ENCODE measurements at places on chromosomes 4 and X.

- peak; percentile 48 for DNase-seq
Measured at GRCh38 chr4:183396227-183396637, 48.2 kb upstream of the CDKN2AIP start.

- DNase-seq, result no peak
Measured at GRCh38 chr4:158816955-158817354, 48.1 kb downstream of the FNIP2 start.

DNA sequence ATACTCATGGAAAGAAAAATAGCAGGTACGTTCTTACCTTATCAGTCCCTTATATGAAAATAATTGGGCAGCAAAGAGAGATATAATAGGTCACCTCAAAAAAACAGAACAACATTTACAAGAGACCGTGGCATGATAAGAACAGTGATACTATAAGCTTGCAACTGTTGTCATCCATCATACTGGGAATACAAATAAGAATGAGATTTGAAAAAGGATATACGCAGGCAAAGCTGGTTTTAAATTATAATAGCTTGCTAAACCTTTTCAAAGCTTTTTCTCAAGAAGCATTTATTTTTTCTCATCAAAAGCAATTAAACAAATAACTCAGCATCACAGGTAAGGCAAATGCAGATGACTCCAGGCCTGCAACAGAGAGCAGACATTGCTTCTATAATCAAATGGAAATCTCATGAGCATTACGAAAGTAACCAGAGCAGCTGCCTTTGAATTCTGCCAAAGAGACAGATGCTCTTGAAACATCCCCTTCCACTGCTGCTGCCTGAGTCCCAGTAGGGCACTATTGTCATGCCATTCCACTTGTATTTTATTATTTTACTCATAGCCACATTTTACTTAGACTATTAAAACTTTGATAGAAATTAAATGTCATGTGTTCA, 620.6 kb upstream of the GNPDA2 start:
- DNase-seq, result no peak

- no peak for DNase-seq
Measured at GRCh38 chr4:118221227-118221800, 131.5 kb downstream of the PRSS12 start.

DNA sequence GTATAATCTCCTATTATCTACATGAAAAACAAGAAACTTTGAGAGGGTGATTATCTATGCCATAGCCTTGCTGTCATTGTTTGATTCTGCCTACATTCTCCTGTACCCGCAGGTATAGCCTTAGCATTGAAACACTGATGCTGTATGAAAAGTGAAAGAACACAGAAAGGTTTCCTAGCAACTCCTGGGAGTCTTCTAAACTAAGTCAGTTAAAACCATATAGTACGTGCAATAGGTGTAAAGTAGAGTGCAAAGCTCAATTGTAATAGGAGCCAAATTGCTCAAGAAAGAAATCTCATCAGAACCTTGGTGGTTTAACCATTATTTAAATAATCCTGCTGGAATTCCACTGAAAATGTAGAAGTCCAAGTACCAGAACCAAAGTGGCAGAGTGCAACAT, 489.7 kb downstream of the PCDH10 start:
- no peak for DNase-seq

DNA sequence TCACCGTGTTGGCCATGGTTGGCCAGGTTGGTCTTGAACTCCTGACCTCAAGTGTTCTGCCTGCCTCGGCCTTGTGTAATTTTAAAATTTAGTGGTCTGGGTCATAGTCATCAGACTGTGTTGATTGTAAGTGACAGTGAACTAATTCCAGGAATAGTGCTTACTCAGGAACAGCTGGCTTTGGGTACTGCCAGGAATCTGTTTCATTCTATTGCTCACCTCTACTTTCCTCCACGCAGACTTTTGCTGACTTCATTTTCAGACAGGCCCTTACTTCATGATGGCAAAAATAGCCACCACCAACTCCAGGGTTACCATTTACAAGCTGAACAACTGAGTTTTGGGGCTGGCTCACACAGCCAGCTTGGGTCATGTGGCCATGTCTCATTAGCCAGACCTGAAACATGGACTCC, 54.6 kb downstream of the FNIP2 start:
- no peak for DNase-seq

GRCh38 chr4:86242677-86243076, 117.2 kb downstream of the MAPK10 start:
- no peak for DNase-seq

- DNase-seq, result no peak
Measured at GRCh38 chr4:82284475-82284857, 89.3 kb downstream of the HNRNPD start.

GRCh38 chr4:34679228-34679627, 1565.1 kb downstream of the ARAP2 start:
- DNase-seq, result no peak

- no peak for DNase-seq
Measured at GRCh38 chrX:4129626-4130025, 416.2 kb upstream of the PRKX start.

- DNase-seq, result no peak
Measured at GRCh38 chrX:153761863-153762262, 2.2 kb upstream of the PLXNB3 start.

DNA sequence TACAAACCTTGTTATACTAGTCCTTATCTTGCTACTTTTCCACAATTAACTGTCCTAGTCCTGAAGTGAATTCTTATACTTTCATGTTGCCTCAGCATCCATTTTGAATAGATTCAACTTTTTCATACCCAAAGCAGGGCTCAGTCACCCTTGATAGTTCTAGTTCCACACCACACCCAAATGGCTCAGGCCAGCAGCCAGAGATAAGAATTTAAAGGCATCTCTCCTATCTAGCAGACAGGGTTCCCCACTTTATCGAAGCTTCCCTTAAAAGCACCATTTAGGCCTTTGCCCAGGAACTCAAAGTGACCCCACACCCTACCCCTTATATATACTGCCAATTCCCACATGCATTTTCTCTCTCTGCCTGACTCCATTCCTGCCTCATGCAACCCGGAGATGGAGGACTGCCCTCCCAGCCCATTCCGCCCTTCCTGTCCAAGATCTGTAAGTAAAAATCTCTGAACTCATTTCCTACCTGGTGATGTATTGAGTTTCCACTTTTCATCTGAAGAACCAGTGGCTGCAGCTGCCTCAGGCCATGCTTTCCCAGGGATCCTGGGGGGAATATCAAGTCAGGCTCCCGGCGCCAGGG, 63.7 kb upstream of the TXK start:
- no peak for DNase-seq

GRCh38 chrX:12505127-12505526, 286.1 kb upstream of the PRPS2 start:
- no peak for DNase-seq

DNA sequence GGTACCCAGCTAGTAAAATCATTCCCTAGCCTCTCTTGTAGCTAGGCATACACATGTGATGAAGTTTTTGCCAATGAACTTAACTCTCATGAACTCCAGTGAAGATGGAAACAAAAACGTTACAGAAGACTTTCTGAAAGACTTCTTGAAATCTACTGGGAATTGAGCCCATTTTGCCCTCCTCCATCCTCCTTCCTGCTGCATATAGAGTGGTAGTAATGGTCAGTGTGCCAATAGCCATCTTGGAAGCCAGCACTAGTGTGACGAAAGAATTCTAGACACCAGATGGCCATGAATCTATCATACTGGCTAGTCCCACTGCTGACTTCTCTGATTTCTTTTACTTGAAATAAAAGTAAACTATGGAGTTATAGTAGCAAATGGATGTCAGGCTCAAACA, 30.9 kb upstream of the PPA2 start:
- DNase-seq, result no peak

- DNase-seq, result no peak
Measured at GRCh38 chr4:65007841-65008439, 598.7 kb upstream of the TECRL start.

DNA sequence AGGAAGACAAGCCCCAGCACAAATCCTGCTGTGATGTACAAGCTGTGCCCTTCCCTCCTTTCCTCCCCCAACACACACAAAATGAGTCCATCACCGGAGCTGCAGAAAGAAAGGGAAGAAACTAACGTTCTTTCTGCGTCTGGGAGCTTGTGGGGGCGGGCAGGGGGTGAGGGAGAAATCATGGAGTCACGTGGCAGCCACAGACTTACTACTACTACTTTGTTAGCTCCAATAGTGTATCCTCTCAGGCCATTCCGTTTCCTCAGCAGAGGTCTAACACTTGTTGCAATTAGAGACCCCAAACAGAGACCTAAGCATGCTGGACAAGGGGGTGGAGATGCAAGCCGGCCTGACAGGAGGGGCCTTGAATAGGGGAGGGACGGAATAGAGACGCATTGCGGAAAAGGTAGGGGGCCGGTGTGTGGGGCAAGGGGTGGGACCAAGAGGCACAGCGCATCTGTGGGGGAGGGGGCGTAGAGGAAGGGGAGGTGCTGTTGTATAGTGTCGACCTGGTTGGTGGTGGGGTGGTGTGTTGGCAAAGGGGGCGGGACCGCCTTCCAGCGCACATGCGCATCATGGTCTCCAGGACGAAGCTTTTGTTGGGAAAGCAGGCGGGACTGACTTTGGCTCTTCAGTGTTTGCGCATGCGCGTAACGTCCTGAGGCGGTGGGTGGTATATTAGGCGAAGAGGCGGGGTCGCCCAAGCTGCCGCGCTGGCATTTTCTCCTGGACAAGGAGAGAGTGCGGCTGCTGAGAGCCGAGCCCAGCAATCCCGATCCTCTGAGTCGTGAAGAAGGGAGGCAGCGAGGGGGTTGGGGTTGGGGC, at the start of gene MAGED1:
Gene MAGED1 (plus strand): TSS at position 703 of the 825 bp plus-strand sequence. CDS start 682 bp downstream, outside the sequence.
- peak; percentile 89 for DNase-seq

GRCh38 chr4:150286656-150287055, 208.4 kb downstream of the DCLK2 start:
- no peak for DNase-seq

DNA sequence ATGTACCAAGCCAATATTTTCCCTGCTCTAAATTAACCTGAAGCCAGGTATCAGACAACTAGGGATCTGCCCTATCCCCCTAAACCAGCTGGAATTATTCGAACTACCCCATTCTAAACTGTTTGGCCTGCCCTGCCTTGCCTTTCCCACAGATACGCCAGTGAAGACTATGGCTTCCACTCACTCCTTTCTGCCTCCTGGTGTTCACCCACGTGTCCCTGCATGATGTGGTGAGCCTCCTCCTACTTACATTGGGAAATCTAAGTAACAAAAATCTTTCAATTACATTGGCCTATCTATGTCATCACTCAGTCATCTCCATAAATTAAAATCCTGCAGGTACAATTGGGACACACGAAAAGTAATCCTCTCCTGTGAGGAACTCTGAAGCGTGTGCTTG, 6.1 kb upstream of the LDOC1 start:
- DNase-seq, result no peak

GRCh38 chr4:13615161-13615560, 12.4 kb downstream of the BOD1L1 start:
- DNase-seq, result peak; percentile 30

DNA sequence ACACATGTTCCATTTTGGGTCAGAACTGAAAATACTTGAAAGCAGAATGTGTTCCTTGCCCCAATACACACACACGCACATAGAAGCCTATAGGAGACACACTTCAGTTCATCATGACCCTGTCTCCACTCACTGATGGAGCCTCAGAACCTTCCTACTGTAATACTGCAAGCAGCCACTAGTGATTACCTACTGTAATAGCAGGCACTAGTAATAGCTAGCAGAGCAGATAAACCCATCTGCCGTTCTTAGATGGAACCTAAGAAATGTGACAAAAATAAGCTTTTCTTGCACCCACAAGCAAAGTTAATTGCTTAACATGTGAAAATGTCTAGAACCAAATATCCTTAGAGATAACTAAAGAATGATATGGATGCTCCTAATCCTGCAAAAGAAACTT, 13.6 kb downstream of the AMTN start:
- DNase-seq, result no peak

GRCh38 chr4:157057218-157057617, 18.7 kb upstream of the GLRB start:
- no peak for DNase-seq

- no peak for DNase-seq
Measured at GRCh38 chr4:159110961-159111360, 8.1 kb downstream of the RAPGEF2 start.

GRCh38 chr4:143344041-143344440, 7.4 kb downstream of the GAB1 start:
- peak; percentile 85 for DNase-seq

DNA sequence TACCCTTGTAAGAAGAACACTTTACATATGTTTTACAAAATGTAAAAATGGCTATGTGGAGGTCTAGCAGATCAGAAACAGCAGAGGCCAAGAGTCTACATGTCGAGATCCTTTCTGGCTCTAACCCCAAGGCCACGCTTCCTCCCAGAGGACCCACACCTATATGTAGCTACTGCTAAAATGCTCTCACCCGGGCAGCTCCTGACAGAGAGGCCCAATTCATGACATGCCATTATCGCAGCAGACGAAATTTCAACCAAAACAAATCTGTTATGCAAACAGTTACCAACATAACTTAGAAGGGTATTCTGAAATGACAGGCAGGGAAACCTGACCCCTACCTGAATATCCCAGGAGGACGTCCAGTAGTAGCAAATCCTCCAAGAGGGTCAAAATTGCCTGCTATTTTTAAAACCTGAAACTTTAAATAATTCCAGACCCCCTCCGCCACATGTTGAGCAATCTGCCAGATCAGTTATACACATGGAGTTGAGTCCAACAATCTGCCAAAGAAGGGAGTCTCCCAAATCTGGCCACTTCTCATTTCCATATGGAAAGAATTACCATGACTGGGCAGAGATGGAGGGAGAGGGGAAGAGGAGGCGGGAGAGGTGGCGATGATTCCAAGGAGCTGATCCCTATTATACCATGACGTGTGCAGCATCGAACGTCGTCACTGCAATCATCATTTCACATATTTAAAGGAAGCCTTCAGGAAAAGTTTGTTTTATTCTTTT, 192.9 kb upstream of the TBL1X start:
- DNase-seq, result no peak

GRCh38 chr4:24003926-24004325, 114.1 kb upstream of the PPARGC1A start:
- DNase-seq, result no peak

DNA sequence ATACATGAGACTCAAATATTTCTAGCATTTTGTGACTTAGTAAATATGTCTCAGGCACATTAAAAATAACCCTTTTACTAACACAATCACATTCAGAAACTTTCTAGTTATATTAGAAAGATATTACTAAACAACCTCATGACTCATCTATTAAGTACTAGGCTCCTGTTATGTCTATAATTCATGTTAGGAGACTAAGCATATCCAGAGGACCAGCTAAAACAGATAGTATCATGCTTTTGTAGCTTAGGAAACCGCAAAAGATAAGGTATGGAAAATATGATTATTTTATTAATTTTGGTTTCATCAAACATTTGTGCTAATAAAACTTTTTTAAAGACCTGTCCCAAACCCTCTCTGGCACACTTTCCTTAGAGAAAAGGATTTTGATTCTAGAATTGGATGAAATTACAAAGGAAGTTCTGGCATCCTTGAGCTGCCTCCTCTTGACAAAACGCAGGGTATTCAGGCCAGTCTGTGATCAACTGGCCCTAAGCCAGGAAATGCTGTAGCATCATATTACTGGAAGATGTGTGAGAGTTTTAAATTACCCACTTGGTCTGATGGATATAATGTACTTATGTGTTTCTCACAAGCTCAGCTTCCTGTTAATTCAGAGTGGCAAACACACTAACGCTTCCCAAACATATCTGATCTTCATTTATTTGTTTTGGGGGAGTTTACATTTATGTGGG, 60.4 kb downstream of the NRK start:
- no peak for DNase-seq
